ENCODE measurements at places on chromosomes 16 and 17. TPM values are rescaled to one million over a fixed set of nuclear protein-coding genes. Genes with fewer than 3 reads are reported as not detected.

- no peaks in the 10 kb centered on the region for H3K27me3 ChIP-seq
- H3K36me3 ChIP-seq, result no peaks in the 10 kb centered on the region
- DNase-seq, result no peak
- H3K4me1 ChIP-seq, result peaks cover 37% of the 10 kb centered on the region
Observed at GRCh38 chr17:7213895-7214299, 5.7 kb downstream of the DLG4 start.

DNA sequence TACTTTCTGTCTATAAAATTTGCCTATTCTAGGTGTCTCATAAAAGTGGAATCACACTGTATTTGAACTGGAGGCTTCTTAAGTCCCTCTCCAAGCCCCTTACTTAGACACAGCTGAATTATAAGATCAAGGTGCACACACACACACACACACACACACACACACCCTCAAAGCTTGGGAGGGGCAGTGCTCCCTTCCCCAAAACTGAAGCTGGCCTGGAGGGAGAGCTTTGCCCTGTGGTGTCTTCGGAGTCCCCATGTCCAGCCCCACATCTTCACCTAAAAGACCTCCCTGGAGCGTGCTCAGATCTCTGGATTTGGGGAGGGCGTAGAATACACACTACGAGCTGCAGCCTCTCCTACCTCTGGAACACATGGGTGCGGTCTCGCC is 828 bp downstream of the EMP2 start:
- no peak for DNase-seq
- no peak overlapping the region for H3K27ac ChIP-seq
- H3K36me3 ChIP-seq, result peaks cover 6% of the 10 kb centered on the region
- H3K4me1 ChIP-seq, result peaks cover 10% of the 10 kb centered on the region
- no peaks in the 10 kb centered on the region for H3K27me3 ChIP-seq

- no peak overlapping the region for H3K4me3 ChIP-seq
- H3K27me3 ChIP-seq, result no peaks in the 10 kb centered on the region
- DNase-seq, result no peak
Observed at GRCh38 chr17:75335315-75335714, 46.1 kb upstream of the SLC25A19 start.

The ITGAX gene
- total RNA-seq, result 0.09 TPM

The ABCA9 gene
- not detected for total RNA-seq
